ENCODE measurements at places on chromosomes 13 and 19.
A peak's percentile ranks its signal among the peaks of the same experiment; 100 is the strongest.

DNA sequence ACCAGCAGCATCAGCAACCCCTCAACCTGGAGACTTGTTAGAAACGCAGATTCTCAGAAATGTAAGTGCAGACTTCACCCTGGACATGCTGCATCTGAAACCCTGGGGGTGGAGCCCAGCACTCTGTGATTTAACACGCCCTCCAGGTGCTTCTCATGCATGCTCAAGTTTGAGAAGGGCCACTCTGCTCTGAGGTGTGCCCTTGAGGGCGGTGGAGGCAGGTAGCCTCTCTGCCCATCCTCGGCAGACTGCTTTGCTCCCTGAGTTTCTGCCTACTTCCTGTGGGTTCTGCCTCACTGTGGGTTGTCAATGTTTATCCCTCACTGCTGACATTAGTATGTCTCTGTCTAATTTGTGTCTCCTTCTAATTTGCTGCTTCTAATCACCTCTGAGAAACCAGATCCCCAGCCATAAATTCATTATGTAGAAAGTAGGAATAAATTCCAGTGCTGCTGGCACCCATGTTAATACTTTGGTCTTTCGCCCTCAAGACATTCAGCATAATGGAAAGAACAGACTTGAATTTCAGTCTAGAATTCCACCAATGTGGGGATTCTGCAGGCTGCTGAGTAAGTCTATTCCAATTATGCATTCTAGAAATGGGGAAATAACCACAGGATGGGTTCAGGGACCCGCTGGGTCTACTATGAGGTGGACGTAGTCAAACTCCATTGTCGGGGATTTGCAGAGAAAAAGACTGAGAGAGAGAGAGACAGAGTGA, 51.3 kb upstream of the CYSLTR2 start:
- no peak for DNase-seq

- no peak for DNase-seq
Measured at GRCh38 chr19:41415154-41415571, 12.0 kb downstream of the B3GNT8 start.

DNA sequence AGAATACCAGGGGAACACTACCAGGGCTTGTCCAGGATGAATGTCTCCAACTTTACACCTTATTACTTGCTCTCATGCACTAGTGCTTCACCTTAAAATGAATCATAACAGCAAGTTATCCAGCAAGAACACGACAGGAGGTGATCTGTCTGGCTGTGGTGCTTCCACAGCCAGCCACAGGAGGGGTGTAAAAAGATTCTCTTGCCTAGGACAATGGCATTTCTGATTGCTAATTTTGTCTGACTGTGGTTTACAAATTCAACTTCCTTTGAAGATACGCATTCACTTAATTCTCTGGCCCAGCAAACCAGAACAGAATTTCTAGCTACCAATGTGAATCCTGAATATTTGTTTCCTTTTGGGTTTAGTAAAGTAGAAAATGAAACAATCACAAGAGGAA, 23.1 kb upstream of the COG3 start:
- DNase-seq: peak; percentile 33

DNA sequence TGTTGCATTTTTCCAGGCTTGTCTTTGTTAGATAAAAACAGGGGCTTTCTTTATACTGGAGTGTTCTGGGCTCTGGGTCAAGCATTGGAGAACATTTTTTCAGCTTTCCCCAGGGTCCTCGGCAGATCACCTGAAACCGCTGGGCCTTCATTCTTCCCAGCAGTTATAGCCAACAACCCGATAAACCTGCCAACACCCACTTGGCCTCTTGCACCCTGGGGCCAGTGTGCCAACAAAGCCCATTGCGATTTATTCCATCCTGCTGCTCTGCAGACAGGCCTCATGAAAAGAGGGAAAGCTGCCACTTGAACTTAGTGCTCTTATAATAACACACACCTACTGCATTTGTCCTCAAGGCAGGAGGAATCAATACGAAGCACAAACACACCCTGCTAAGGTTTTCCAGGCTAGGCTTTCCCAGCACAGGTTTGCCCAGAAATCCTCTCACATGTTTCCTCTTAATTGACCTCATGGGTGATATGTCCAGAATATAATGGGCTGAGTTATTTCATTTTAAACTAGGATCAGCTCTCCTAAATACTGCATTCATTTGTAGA, 669.3 kb downstream of the LIG4 start:
- DNase-seq: no peak

- DNase-seq: peak; percentile 23
Measured at GRCh38 chr19:17659996-17660395, 28.2 kb downstream of the UNC13A start.

- no peak for DNase-seq
Measured at GRCh38 chr13:30071969-30072817, 221.8 kb upstream of the UBL3 start.

- DNase-seq: peak; percentile 67
Measured at GRCh38 chr13:113421673-113422270, 31.5 kb downstream of the ADPRHL1 start.

DNA sequence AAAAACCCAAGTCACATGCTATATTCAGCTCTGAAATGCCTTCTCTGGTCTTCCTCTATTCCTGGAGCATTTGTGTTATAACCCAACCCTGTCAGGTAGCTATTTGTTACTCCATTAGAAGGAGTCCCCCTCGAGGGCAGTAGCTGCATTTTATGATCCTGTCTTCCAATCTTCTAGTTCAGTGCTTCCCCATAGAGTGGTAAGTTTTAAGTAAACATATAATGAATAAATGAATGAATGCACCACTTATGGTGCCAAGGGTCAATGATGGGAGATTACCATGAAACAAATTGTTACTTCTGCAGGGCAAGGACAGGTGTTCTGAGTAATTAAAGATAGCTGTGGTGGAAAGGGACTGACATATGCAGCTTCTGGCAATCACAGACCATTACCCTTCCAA, 4.0 kb downstream of the RASL11A start:
- DNase-seq: no peak

- no peak for DNase-seq
Measured at GRCh38 chr13:43086181-43086580, 62.8 kb downstream of the DNAJC15 start.

DNA sequence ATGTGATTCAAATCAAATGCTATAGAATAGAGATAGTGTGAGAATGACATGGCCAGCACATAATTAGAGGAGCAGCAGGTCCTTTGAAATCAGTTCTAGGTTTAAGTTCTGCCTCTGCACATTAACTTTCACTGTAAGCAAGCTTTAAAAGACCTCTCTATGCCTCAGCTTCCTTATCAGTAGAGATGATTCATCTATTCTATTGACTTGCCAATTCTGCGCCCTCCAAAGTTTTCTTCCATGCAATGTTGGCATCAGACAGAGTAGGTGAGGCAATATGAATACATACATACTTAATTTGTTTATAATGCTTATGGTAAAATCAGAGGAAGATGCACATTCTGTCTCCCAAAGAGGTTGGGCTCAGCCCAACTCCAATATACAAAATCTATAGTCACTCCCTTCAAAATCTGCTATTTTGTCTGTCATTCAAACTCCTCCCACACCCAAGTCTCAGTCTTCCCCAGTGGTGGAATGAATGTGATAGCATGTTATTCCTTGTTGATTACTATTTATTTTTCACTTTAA, 525.5 kb downstream of the RFC3 start:
- no peak for DNase-seq

GRCh38 chr19:28746478-28746877, 466.5 kb downstream of the UQCRFS1 start:
- DNase-seq: no peak

GRCh38 chr19:33832633-33833032, 36.0 kb downstream of the KCTD15 start:
- DNase-seq: no peak

DNA sequence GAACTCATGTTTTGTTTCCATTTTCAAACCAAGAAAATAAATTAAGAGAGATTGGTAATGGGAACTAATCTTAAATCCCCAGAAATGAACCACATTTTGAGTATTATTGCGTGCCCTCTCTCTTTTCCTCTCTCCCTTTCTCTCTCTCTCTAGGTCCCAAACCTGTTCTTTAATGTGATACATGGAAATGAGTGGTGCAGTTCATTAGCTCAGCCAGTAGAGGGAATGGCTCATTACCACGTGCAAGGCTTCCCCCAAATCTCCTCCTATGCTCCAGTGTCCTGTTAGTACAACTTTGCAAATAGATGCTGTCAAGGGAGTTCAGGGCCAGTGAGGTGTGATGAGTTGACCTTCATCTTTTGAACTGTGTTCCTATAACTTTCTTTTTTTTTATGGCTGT, 178.4 kb downstream of the FGF9 start:
- DNase-seq: peak; percentile 52
